ENCODE measurements at places on chromosomes 16 and 17.

DNA sequence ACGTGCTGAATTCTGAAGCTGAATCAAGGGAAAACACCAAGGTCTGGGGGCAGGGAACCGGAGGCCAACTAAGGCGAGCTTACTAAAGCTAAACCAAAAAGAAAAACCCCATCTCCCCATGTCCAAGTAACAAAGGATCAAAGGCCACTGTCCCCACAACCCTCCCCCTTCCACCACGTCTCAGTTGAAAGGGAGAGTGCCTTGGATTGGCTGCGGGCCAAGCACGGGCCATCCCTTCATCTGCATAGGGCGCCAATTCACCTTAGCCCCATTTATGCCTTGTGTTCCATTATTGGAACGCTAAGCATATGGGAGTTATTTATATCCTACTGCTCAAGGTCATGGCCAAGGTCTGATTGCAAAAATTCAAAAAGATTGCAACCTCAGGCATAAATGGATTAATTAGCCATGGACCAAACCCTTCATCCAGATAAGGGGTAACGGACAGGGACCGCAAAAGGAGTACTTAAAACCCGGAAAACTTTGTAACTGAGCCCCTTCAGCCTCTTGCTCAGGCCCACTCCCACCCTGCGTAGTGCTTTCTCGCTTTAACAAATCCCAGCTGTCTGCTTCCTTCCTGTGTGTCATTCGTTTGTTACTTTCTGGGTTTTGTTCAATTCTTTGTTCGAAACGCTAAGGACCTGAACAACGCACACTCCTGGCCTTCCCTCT is 740 bp upstream of the ATP6V0D1 start:
- DNase-seq = peak; percentile 43

DNA sequence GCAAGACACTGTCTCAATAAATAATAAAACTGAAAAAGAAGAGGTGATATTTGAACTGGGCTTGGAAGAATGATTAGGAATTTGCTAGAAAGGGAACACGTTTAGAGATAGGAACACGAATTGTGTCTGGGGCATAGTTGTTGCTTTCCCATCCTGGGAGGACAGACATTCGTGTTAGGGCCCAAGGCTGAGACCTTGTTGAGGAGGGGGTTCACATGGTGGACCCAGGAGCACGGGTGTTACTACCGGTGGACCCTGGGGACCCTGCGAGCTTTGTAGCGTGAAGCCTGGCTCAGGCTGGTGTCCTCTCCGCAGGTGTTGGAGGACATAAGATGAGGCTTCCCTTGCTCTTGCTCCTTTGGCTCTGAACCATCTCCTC is 1.2 kb downstream of the ACSF3 start:
- DNase-seq = no peak

DNA sequence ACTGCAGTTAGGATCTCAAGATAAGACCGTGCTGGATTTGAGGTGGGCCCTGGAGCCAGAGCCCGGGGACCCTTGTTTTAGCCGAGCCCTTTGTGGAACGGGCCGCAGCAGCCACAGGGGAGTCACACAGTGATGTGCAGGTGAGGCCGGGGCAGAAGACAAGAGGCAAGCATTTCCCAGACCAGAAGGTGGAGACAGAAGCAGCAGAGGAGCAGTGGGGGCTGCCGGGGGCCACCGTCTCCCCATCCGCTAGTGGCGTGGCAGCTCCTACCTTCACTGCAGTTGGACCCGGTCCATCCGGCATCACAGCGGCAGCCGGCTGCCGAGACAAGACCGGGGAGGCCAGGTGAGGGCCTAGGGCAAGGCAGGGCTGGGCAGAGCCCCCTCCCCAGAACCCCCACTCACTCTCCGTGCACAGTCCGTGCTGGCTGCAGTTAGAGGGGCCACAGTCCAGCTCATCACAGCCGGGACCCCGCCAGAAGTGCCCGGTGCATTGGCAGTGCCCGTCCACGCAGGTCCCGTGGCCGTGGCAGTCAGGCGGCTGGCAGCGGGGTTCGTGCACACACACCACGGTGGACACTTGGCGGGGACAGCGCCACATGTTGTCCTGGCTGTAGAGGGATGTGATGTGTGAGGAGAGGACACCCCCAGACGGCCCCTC is 6.0 kb downstream of the NAGPA start:
- no peak for DNase-seq

GRCh38 chr16:87536795-87537142 is 43.9 kb upstream of the ZCCHC14 start:
- no peak for DNase-seq

DNA sequence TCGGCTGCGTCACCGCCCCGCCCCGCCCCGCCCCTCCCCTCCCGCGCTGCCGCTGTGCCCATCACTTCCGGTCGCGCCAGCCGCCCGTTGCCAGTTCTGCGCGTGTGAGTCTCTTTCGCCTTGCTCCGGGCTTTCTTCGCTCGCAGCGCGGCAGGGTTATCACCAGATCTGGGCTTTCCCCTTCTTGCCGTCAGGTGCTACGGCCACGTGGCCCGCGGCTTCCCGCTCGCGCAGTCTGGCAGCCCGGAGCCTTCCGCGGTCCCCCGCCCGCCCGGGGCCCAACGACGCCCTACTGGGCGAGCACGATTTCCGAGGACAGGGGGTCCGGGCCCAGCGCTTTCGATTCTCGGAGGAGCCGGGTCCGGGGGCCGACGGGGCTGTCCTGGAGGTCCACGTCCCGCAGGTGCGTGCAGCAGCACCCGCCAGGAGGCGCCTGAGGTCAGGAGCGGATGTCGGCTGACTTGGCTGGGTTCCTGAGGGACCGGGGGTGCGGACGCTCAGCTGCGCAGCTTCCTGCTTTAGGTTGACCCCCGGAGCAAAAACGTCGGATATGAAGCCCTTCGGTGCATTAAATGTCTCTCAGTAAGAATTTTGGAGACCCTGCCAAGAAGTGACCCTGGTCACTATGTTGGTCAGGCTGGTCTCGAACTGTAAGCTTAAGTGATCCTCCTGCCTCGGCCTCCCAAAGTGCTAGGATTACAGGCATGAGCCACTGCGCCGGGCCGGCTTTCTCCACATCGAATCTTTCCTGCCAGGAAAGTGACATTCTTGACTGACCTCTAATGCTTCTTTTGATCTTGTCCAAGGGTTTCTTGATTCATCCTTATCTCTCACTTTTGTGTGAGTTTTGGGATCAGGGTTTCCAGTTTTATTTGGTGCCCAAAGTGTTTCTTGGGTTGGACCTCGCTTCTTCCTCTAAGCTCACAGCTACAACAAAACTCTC is at the start of gene METTL23:
METTL23 (plus strand) TSS at position 64 of the 943 bp plus-strand sequence. CDS start 2,872 bp downstream, outside the sequence.
- DNase-seq = peak; percentile 71

DNA sequence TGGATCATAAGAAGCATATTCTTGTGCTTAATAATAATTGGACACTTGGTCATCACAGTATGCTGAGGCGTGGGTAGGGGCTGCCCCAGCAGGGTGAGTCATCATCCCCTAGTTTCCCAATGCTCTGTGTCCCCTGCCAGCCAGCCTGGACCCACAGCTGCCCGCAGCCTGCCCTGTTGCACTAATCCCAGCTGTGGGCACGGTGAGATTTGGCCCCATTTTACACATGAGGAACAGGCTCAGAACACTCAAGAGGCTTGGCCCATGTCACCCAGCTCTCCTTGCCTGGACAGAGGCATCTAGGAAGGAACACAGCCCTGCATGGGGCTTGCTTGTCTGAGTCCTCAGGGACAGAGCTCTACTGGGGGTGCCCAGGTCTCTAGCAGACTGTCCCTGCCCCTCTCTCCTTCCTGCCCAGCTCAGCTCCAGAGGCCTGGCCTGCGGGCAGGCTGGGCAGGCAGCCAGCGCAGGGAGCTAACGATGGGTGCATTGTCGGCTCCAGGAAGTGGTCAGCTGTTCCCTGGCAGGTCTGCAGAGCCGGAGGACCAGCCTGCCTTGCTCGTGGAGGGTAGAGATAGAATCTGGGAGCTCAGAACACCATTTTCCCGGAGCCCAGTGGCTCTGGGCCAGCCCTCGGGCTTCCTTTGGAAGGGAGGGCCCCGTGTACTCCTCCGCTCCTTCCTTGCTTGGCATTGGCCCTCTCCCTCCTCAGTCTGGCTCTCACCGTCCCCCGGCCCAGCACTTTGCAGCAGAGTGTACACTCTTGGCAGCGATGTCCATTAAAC is 189.4 kb downstream of the RAB11FIP4 start:
- DNase-seq = no peak

DNA sequence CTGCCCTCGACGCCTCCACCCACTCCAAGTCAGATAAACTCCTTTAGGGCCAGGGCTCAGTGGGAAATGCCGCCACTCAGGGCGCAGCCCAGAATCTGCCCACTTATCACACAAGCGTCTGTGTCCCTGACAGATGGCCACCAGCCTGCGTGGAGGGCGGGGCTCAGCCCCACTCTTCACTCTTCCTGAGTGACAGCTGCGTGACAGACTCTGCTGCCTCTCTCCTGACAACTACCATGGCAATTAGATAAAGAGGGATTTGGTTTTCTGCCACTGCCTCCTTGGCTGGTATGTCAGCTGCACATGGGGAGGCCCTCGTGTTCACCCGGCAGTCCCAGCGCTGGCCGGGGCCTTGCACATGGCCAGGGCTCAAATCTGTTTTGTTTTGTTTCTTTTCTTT is 96.2 kb downstream of the RTN4RL1 start:
- DNase-seq = no peak

DNA sequence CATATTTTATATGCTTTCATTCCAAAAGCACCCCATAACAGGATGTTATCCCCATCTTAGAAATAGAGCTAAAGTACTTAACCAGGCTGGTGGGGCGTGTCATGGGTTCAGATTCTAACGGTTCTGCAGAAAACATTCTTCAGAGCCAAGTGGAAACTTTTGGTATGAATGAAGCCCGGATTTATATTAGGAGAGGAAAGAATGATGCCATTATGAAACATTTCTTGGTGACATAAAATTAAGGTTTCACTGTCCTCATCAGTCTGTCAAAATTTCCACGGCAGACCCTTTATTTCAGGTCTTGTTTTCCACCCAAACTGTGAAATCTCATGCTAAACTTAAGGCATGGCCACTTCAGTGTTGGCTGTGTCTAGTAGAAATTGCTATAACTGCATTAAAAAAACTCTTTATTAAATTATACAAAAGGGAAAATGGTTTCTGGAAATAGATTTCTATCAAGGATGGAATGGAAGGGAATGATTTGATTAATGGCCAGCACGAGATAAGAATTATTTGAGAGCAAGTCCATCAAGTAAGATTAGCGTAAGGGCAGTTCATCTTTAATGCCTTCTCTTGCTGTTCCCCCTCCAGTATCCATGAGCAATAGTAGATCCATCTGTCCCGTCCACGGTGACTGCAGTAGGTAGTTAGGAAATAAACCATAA is 11.7 kb downstream of the PRKCA start:
- no peak for DNase-seq

DNA sequence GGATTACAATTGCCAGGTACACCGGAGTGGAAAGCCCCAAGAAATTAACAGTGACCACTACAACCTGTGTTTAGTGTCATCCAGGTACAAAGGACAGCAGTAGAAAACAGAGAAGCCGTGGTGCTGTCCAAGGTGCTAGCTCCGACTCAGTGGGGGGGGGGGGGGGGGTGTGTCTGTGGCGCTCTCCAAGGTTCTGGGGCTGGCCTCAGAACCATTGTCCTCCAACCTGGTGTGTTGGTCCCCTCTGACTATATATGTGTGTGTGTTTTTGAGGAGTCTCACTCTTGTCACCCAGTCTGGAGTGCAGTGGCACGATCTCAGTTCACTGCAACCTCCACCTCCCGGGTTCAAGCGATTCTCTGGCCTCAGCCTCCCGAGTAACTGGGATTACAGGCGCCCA is 5.8 kb upstream of the ZNF23 start:
- peak; percentile 16 for DNase-seq

- no peak for DNase-seq
Observed at GRCh38 chr16:12906271-12906670, 4.9 kb downstream of the SHISA9 start.

- DNase-seq = no peak
Observed at GRCh38 chr16:24845726-24846547, at the start of gene SLC5A11. Gene SLC5A11, plus strand, starts transcription at chr16:24845963. Its CDS starts 12,681 bp downstream, at chr16:24858644.

DNA sequence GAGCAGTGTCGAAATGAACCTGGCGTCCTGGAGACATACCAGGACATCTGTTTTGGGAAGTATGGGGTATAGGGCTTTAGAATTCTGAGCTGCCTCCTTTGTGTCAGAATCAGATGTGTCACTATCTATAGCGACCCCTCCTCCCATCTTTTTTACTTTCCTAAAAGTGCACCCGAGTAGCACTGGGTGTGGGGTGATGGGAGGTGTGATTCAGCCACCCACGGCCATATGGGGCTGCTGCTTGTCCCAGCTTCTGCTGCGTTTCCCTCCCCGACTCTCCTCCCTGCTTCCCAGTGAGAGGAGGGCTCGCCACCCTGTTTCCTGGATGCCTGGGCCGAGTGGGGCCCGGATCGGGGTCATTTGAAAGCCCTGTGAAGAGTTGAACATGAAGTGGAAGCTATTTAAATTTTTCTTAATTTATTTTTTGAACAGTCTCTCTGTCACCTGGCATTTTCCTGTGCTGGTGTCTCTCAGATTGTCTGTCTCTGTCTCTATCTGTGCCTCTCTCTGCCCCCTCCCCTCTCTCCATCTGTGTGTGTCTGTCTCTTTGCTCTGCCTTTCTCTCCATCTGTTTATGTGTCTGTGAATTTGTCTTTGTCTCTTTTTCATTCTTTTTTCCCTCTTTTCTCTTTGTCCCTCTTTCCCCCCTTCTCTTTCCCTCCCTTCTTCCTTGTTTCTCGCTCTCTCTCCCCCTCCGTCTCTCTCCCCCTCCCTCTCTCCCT is 638.8 kb upstream of the EEF2KMT start:
- no peak for DNase-seq

GRCh38 chr16:56121156-56121500 is 70.2 kb upstream of the GNAO1 start:
- DNase-seq = no peak
